ENCODE measurements at places on chromosomes 5 and 9. TPM values are rescaled to one million over a fixed set of nuclear protein-coding genes. Genes with fewer than 3 reads are reported as not detected.

TRPM6 gene
- 0.07 TPM for total RNA-seq

DNA sequence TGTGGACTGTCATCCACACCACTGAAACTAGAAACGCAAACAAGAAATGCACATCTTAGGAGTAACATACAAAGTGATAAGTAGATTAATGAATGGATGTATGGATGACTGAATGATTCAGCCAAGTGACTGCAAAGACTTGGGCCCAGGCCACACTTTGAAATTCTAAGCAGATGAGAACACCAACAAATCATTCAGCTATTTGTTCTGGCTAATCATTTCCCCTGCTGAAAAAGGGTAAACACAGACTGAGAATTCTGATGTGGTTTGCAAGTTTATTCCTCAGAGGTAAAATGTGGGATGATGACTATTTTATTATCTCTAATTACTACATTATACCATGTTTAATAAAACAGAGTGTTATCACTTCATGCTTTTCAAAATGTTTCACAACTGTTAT is 163.2 kb upstream of the ADAMTS16 start:
- no peak for DNase-seq
- H3K27me3 ChIP-seq = no peaks in the 10 kb centered on the region
- H3K4me3 ChIP-seq = no peak overlapping the region

PDE6A gene
- not detected for total RNA-seq

DNA sequence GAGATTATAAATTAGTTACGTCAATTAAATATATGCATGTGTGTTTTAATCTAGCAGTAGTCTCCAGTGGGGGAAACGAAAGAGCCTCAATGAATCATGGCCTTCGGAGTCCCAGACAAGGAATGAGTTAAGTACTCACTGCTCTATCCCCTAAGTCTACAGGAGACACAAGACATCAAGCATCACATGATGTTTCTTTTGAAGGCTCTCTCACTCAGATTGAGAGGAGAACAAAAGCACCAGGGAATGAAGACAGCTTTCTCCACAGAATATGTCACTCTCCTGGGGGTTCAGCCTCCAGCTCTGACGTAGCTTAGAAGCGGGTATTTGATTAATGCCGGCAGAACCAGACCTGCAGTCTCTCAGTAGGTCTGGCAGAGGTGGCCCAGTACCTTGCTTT is 381.4 kb downstream of the ACTL7B start:
- no peaks in the 10 kb centered on the region for H3K36me3 ChIP-seq
- H3K4me3 ChIP-seq = no peak overlapping the region
- no peak overlapping the region for H3K27ac ChIP-seq
- no peaks in the 10 kb centered on the region for H3K27me3 ChIP-seq

- H3K27me3 ChIP-seq = no peaks in the 10 kb centered on the region
- H3K4me1 ChIP-seq = peaks cover 20% of the 10 kb centered on the region
- no peak overlapping the region for H3K4me3 ChIP-seq
- H3K27ac ChIP-seq = no peak overlapping the region
- no peak for DNase-seq
- peaks cover 74% of the 10 kb centered on the region for H3K36me3 ChIP-seq
Observed at GRCh38 chr9:15438891-15439290, 16.2 kb downstream of the SNAPC3 start.

RFESD gene
- total RNA-seq = 4.1 TPM

- H3K27ac ChIP-seq = no peak overlapping the region
- H3K36me3 ChIP-seq = peaks cover 47% of the 10 kb centered on the region
- DNase-seq = no peak
- H3K27me3 ChIP-seq = no peaks in the 10 kb centered on the region
- H3K4me3 ChIP-seq = no peak overlapping the region
Observed at GRCh38 chr9:71747576-71747975, 20.7 kb downstream of the CEMIP2 start.

Measured in activated CD4-positive, alpha-beta T cell treated with anti-CD3 and anti-CD28 coated beads for 36 hours (primary cell).